Skin of body (tissue), 3 donors: ENCODE measurements at places on chromosomes 4 and X.
A peak's percentile ranks its signal among the peaks of the same experiment; 100 is the strongest.

DNA sequence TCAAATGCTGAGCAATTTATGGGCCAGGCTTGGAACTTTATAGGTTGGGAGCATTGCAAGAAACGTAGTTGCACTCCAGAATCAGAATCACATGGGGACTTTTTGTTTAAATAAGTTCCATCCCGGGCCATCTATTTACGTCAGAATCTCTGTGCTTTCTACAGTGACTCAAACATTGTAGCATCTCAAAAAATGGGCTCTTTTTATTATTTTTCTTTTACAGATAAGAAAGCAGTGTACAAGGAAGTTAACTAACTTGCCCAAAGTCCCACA, 10.2 kb downstream of the CC2D2A start:
- DNase-seq = peak; percentile 80

- DNase-seq = no peak
These were observed 206.6 kb downstream of the ADGRL3 start for GRCh38 chr4:61406677-61407076.

DNA sequence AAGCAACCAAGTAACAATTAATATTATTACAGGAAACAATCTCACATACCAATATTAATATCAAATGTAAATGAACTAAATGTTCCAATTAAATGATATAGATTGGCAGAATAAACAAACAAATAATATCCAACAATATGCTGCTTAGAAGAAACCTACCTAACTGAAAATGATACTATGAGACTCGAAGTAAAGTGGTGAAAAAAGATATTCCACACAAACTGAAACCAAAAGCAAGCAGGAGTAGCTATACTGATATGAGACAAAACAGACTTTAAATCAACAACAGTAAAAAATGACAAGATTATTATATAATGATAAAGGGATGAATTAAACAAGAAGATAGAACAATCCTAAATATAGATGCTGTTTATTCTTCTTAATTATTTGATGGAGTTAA, 140.1 kb downstream of the SPANXN4 start:
- DNase-seq = no peak

DNA sequence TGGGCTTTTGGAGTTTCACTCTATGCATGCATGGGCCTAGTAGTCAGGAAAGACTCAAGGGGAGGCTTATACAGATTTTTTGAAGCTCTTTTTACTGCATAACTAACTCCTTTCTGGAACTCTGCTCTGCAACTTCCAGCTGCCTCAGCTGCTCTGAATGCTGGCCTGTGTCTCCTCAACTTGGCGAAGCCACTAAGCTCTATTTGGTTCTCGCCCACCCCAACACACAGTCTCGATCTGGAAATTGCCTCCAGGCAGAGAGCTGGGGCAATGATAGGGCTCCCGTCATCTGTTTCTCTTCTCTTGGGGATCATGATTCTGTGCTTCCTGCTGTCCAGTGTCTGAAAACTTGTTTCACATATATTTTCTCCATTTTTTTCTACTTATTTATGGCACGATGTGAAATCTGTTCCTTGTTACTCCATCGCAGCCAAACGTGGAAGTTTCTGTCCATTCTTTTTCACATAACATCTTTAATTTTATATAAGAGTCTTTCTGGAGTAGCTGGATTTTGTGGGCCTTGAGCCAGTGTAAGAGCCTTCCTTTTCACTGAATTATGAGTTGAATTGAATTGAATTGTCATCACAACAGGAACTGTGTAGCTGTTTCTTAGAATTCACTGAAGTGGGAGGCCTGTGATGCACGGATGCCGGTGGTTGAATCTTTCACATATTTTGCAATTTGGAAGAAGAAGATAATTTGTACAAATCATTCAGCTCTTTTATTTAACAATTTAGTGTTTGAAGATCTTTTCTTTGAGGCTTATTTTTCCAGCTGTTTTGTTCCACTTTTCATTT, 9.0 kb downstream of the ZNF275 start:
- peak; percentile 12 for DNase-seq

DNA sequence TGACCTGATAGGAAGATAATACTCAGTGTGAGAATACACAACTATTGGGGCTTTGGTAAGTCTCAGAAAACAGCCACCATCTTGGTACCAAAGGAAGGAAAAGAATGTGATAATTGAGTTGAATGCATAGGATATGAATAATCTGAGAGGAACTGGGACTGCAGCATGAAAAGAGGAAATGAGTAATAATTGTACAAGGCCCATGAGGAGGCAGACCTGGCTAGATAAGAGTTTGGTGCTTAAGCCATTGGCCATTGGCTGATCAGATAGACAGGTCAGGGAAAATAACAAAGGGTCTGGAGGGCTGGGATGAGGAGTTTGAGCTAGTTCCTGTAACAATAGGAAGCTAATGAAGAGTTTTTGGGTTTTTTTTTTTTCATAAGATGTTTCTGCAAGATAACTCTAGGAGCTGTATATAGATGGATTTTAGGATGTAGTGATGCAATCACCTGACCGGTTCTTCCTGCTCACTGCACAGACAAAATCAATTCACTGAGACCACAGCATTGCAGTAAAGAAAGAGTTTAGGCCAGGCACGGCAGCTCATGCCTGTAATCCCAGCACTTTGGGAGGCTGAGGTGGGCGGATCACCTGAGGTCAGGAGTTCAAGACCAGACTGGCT, 5.3 kb upstream of the TRMT2B start:
- DNase-seq = no peak
